NCI-H1092 (cell line): ENCODE measurements at places on chromosomes 5 and 9.

GRCh38 chr5:54360089-54360488, 49.7 kb upstream of the ARL15 start:
- no peak for DNase-seq

GRCh38 chr9:26746357-26747072, 146.1 kb downstream of the CAAP1 start:
- no peak for DNase-seq

DNA sequence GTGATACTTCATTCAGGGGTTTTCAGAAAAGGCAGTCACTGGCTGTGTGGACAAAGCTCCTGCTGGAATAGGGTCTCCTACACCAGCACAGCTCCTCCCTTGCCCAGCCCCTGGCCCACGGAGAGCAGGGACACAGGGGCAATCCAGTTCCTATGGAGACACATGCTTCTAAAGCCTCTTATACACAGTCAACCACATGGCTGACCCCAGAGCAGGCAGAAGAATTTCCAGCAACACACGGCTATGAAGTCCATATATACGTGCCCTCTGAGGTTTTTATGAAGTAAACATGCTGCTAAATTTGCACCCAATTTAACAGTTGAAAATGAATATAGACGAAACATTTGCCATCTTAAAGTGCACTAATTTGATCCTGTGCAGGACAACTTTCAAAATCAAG, 19.4 kb downstream of the PSMB7 start:
- no peak for DNase-seq

DNA sequence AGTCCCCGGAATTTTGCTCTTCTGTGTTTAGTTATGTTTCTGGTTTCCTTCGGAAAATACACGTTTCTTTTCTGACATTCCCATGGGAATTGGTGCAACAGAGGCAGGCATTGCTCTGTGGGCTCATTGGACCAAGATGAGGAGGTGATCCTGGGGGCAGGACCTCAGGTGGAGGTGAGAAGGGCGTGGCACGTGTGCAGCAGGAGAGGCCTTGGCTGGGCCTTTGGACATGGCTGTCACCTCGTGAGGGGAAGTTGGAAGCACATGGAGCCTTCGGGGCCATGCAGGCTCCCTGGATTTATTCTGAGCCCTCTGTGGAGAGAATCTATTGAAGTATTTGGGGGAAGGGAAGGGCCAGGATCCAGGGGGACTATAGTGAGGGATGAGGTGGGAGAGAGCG, 44.5 kb downstream of the WNK2 start:
- DNase-seq = no peak

GRCh38 chr9:124381170-124381945, 33.9 kb downstream of the PSMB7 start:
- no peak for DNase-seq

GRCh38 chr9:2083479-2083878, 68.3 kb downstream of the SMARCA2 start:
- no peak for DNase-seq

DNA sequence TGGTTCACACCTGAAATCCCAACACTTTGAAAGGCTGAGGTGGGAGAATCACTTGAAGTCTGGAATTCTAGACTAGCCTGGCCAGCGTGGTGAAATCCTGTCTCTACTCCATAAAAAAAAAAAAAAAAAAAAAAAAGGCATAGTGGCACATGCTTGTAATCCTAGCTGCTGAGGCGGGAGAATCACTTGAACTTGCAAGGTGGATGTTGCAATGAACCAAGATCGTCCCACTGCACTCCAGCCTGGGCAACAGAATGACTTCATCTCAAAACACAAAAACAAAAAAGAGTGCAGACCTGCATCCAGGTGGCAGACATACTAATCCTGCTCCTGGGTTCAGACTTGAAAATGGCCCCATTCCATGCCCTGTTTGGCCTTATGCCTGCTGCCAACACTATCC, 21.8 kb upstream of the ADAMTS19 start:
- no peak for DNase-seq

DNA sequence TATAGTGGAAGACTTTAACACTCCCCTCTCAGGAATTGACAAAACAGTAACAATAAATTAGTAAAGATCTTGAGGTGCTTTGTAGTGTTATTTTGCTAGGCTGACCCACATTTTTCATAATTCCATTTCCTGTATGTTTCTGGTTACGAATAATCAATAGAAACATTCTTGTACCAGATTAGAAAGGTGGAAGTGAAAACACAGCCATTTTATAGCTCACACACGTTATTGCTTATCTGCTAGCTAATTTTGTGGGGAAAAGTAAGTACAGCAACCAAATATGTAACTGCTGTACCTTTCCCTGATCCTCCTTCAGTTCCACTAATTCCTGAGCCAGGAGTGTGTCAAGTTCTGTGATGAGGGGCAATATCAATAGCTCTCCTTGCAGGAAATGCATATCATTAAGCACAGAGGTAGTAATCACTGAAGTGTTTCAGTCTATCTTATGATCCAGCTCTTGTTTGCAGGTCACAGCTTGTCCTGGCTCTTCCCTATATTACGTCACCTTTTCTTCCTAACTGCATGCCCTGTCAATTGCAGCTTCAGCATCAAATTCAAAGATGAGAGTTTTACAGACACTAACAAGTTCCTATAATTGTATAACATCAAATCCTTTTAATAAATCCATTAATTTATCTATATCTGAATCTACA, 59.4 kb downstream of the MINAR2 start:
- DNase-seq = no peak

DNA sequence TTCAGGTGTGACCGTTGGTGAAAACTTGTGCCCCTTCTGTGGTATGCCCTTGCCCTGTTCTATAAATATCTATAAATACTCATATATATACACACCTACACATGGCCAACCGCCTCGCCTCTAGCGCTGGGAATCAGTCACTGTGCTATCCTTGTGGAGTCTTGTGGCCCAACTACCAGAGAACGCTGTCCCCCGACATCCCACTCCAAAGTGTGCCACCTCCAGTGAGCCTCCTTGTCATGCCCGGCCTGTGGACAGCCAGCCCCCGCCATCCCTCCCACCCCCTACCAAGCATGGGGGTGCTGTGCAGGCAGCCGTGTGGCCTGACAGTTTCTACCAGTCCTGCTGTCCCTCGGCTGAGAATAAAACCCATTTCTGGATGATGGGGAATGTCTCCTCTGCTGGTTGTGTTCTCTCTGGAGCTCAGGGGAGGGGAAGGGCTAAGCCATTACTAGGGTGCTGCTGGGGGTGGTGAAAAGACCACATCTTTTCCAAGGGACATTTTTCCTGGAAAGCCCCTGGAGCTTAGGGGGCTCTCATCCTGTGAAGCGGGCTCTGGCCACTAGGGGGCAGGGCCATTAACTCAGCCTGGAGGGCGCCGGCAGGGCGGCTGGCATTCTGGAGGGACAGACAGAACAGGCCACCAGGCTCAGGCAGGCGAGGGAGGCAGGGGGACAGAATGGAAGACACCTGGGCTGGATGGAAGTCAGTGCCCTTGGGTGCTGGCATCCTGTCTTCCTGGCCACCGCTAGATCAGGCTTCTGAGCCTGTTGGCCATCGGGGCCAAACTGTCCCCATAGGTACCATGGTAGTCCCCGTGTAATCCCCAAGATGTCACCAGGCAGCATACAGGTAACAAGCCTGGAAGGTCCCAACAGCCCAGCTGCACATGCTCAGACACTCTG, 20.7 kb downstream of the GOLGA2 start:
- peak; percentile 12 for DNase-seq

- DNase-seq = no peak
Observed at GRCh38 chr9:21252721-21253547, 13.1 kb upstream of the IFNA14 start.

- no peak for DNase-seq
Observed at GRCh38 chr5:126462239-126463014, 39.2 kb downstream of the GRAMD2B start.

DNA sequence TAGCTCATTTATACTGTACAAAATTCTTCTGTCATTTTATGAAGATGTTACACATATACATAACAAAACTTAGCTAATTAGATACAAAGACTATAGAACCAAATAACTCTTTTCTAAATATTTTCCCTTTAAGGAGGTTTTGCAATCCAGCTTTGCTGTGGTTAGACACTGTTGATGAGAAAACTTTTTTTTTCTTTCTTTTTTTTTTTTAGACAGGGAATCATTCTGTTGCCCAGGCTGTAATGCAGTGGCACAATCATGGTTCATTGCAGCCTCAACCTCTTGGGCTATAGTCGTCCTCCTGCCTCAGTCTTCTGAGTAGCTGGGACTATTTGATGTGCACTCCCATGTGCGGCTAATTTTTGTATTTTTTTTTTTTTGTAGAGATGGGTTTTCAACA, 38.5 kb upstream of the CDKN2B start:
- DNase-seq = no peak

DNA sequence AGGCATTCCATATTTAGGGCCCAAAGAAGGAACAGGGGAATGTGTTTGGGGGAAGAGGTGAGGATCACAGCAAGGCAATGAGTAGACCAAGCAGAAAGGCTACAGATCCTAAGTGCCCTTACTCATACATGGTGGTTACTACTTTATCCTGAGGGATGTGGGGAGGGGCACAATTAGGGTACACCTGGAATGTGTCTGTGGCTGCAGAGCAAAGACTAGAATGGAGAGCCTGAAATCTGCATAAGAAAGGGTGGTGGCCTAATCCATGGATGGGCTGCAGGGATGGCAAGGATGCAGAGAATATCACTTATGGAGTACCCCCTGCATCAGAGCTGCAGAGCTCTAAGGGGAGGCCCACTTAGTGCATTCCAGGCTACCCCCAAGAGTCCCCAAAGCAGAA, 352.6 kb upstream of the TRPC7 start:
- DNase-seq = no peak

DNA sequence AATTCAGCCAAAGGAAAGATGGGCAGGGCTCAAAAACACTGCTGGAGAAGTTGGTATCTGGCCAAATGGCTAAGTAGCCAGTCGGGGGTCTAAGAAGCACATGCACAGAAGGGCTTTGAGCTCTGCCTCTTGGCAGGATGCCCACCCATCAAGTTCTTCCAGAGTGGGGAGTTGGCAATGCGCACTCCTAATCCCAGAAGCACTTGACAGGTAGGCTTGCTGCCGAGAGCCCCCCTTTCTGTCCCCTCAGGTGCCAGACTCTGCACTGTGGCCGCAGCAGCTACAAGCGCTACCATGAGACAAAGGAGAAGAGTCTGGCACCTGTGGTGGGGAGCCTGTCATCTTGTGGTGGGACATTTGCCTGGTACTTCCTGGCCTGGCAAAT, 252.9 kb upstream of the SLC24A2 start:
- DNase-seq = peak; percentile 97

GRCh38 chr5:172093965-172094364, 87.5 kb upstream of the FBXW11 start:
- no peak for DNase-seq

DNA sequence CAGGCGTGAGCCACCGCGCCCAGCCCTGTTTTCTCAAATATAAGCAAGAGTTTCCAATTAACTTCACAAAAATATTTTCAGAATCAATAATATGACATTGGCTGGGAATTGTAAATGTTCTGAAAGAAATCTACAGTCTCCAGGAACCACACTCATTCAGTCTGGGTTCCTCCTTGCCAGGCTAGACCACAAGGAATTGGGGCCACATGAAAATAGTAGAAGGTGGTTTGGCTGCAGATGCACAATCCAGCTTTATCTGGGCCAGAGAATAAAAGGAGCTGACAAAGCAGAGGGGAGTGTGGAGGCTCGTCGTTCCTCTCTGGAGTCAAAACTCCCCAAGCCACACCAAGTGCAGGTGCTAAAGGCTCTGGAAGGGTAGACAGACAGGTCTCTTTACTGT, 92.0 kb upstream of the OSMR start:
- no peak for DNase-seq

- DNase-seq = no peak
Observed at GRCh38 chr5:113896789-113897188, 383.3 kb downstream of the YTHDC2 start.

- DNase-seq = no peak
Observed at GRCh38 chr9:131421691-131422090, 27.8 kb downstream of the PRRC2B start.

DNA sequence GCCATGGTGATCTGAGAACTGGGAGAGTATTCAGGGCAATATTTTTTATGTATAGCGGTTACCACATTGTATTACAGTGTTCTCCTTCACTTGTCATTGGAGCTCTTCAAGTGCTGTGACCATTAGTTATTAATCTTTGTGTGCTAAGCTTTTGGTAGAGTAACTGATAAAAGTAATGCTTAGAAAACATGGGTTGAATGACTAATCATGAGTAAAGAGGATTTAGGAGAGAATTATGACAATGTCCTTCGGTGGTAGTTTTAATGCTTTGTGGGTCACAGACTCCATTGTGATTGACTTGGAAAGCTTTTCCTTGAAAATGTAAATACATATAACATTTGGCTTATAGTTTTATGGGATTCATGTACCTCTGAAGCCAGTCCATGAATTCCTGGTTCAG, 21.4 kb downstream of the TGFBR1 start:
- no peak for DNase-seq

DNA sequence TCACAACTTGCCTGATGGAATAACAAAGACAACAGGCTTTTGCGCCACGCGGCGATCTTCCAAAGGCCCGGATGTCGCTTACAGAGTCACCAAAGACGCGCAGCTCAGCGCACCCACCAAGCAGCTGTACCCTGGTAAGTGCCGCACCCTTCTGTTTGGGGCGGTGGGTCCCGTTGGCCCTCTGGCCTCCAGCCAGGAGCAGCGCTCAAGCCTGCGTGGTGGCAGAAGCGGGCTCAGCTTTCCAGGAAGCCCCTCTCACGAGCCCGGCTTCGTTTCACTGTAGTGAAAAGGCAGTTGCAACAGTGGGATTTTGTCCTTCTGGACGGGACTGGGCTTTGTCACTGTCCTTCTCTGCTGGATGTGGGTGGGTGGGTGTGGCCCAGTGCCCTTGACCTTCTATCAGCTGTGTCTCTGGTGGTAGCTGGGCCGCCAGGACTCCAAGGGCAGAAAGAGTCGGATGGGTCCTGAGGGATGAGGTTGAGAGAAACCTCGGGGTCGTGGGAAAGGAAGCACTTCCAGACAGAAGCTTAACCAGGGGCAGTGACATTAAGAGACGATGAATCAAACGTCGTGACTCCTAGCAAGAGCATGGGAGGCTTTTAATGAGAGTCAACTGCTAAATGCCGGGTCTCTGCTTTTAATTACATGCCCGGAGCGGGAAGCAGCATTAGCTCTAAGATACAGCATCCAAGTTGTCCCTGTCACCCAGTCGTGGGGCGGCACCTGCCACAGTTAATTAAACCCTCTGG, 49.5 kb downstream of the COL5A1 start:
- no peak for DNase-seq

DNA sequence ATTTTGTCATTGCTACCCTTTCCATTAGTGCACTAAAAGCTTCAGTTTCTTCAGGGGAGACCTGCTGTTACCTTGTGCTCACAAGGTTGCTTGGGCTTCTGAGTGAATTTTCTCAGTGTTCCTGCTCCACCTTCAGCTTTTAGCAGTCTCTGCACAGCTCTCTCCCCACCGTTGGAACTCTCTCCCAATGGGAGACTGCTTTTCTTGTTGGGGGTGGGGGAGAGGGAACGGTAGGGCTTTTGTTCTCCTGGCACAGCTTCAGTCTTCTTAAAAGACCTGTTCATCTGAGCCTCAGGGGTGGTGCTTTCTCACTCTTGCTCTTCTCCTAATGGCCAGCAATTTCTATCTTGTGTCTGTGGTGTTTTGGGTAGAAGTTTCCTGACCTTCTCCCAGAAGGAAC, 915.7 kb downstream of the EFNA5 start:
- DNase-seq = no peak

GRCh38 chr9:20604562-20604961, 17.7 kb downstream of the MLLT3 start:
- no peak for DNase-seq

- DNase-seq = peak; percentile 18
Observed at GRCh38 chr9:136713550-136713949, 1.2 kb downstream of the DIPK1B start.

- DNase-seq = no peak
Observed at GRCh38 chr9:86376016-86376415, 21.8 kb upstream of the TUT7 start.
